ENCODE measurements at places on chromosomes 6 and 20. TPM values are rescaled to one million over a fixed set of nuclear protein-coding genes. Genes with fewer than 3 reads are reported as not detected.

The C20orf202 gene
- total RNA-seq: 0.83 TPM

The LY6G6D gene
- total RNA-seq: not detected

The C6orf141 gene
- total RNA-seq: 4.2 TPM

The OOEP gene
- not detected for total RNA-seq

The HLA-DQB1 gene
- 4.9 TPM for total RNA-seq

The PTCHD4 gene
- 3.1 TPM for total RNA-seq

The SLC22A16 gene
- total RNA-seq: not detected

The KCNG1 gene
- 0.88 TPM for total RNA-seq

The SDC4 gene
- total RNA-seq: 77.9 TPM

The TRIM10 gene
- 0.69 TPM for total RNA-seq

The PPP1R16B gene
- 7.6 TPM for total RNA-seq

DNA sequence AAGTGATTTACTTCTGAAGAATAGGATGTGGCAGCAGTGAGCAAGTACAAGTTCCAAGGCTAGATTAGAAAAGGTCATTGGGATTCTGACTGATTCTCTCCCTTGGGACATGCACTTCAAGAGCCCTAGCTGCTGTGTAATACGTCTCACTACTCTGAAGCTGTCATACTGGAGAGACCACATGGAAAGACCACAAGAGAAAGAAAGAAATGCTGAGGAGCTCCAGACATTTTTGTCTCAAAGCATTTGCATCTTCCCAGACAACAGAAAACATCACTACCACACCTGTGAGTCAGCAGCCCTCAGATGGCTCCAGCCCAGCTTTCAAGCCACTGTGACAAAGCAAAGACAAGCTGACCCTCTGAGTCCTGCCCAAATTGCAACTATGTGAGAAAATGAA is 20.7 kb downstream of the TENT5A start:
- DNase-seq: no peak
- H3K27me3 ChIP-seq: no peaks in the 10 kb centered on the region
- H3K4me3 ChIP-seq: no peak overlapping the region

DNA sequence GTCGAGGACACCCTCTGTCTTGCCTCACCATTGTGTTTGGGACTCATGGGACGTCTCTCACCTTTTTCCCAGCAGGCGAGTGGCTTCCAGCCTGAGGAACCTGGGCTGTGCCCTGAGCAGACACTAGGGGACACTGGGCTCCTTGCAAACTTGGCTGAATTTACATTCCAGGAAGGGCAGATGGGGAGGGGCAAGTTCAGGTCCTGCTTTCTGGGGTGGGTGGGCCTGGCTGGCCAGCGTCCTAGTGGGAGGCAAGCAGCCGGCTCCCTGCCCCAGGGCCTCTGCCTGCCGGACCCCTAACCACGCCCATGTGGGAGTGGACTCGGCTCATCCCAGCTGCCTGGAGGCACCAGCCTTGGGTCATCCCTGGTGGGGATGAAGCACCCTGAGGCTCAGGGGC is 48.2 kb upstream of the MLN start:
- DNase-seq: no peak
- H3K27ac ChIP-seq: no peak overlapping the region
- no peak overlapping the region for H3K4me3 ChIP-seq

DNA sequence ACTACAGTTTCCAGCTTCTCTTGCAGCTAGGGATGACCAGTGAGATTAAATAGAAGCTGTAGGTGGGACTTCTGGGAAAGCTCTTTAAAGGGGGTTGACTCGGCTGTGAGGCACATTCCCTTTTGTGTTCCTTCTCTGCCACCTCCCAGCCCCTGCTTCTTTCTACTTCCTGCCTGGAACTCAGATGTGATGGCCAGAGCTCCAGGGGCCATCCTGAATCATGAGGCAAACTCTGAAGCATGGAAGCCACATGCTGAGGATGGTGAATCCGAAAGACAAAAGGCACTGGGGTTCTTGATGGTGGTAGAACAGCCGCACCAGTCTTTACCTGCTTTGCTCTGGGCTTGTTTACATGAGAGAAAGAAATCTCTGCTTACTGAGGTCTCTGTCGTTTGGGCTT is 9.1 kb downstream of the CEBPB start:
- H3K4me1 ChIP-seq: no peaks in the 10 kb centered on the region
- no peak for DNase-seq
- no peak overlapping the region for H3K4me3 ChIP-seq
- no peaks in the 10 kb centered on the region for H3K36me3 ChIP-seq

DNA sequence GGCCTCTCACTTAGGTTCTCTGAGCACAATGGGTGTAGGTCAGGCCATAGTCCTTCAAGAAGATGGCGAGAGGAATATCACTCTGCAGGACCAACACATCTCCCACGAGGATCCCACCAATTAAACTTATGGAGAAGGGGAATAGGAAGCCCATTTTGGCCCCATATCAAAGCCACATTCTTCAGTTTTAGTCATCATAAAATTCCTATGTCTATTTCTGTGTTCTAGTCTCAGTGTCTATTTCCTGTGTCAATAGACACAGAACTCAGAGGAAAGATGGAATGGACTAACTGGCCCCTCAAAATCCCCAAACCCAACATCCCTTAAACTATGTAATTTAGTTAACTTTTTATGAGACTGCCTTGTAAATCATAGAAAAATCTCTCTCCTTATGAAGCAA is 216.8 kb downstream of the HACE1 start:
- DNase-seq: no peak
- no peaks in the 10 kb centered on the region for H3K4me1 ChIP-seq
- H3K36me3 ChIP-seq: no peaks in the 10 kb centered on the region
- no peak overlapping the region for H3K27ac ChIP-seq
- no peak overlapping the region for H3K4me3 ChIP-seq

GRCh38 chr6:6395581-6396197 is 75.2 kb upstream of the F13A1 start:
- no peak overlapping the region for H3K27ac ChIP-seq
- H3K36me3 ChIP-seq: no peaks in the 10 kb centered on the region
- H3K4me3 ChIP-seq: no peak overlapping the region

DNA sequence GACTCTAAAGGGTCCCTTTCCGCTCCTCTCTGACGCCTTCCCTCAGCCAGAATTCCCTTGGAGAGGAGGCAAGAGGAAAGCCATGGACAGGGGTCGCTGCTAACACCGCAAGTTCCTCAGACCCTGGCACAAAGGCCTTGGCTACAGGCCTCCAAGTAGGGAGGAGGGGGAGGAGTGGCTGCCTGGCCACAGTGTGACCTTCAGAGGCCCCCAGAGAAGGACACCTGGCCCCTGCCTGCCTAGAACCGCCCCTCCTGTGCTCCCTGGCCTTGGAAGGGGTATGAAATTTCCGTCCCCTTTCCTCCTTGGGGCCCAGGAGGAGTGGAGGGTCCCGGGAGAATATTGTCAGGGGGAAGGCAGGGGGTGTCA is 2.7 kb downstream of the VEGFA start:
- DNase-seq: no peak
- H3K4me3 ChIP-seq: peak overlapping the region; percentile 88
- H3K27me3 ChIP-seq: no peaks in the 10 kb centered on the region
- H3K36me3 ChIP-seq: no peaks in the 10 kb centered on the region
- peaks cover 5% of the 10 kb centered on the region for H3K4me1 ChIP-seq

- H3K36me3 ChIP-seq: no peaks in the 10 kb centered on the region
- no peaks in the 10 kb centered on the region for H3K27me3 ChIP-seq
- H3K4me1 ChIP-seq: no peaks in the 10 kb centered on the region
- H3K27ac ChIP-seq: no peak overlapping the region
- DNase-seq: no peak
- H3K4me3 ChIP-seq: no peak overlapping the region
Observed at GRCh38 chr6:78484198-78485064, 382.9 kb upstream of the IRAK1BP1 start.

DNA sequence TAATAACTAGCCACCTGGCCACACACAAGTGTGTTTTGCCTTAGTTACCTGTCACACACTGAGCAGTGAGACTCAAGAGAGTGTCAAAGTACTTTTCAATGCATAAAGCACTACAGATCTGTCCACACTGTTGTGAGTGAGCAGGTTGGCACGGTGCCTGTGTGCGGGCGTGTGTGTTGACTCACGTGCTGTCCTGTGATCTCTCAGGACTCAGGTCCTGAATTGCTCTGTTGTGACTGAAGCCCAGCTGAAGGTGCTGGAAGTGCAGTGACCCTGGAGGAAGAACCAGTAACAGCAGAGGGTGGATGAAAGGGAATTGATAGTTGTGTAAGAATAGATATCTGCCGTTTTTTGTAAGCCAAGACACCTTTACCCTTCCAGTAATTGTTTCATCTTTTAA is 18.3 kb downstream of the SLC16A10 start:
- no peaks in the 10 kb centered on the region for H3K36me3 ChIP-seq
- H3K4me3 ChIP-seq: no peak overlapping the region
- no peaks in the 10 kb centered on the region for H3K27me3 ChIP-seq
- DNase-seq: peak; percentile 32
- H3K4me1 ChIP-seq: no peaks in the 10 kb centered on the region
- H3K27ac ChIP-seq: no peak overlapping the region

GRCh38 chr20:54219751-54220426 is 12.0 kb downstream of the PFDN4 start:
- DNase-seq: no peak
- H3K36me3 ChIP-seq: no peaks in the 10 kb centered on the region
- no peaks in the 10 kb centered on the region for H3K4me1 ChIP-seq

DNA sequence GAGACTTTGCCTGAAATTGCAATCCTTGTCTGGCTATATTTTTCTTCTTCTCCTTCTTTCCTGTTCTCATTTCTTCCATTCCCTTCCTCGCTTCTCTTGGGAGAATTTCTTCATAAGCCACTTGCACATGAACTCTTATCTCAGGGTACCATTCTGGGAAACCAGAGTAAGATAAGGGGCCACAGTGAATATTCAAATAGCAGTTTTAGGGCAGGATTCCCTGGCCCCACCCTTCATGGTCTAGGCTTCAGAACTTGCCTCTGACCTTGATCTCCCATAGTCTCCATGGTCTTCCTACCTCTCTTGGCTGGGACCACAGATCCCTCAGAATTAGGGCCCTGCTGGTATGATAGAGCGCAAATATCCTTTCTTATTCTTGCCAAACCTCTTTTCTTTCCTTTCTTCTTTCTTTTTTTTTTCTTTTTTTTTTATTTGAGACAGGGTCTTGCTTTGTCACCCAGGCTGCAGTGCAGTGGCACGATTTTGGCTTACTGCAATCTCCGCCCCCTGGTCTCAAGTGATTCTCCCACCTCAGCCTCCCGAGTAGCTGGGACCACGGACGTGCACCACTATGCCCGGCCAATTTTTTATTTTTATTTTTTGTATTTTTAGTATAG is 123.0 kb upstream of the CITED2 start:
- no peaks in the 10 kb centered on the region for H3K4me1 ChIP-seq
- H3K36me3 ChIP-seq: no peaks in the 10 kb centered on the region
- no peak for DNase-seq
- H3K27ac ChIP-seq: no peak overlapping the region
- no peaks in the 10 kb centered on the region for H3K27me3 ChIP-seq
- H3K4me3 ChIP-seq: no peak overlapping the region

GRCh38 chr6:99080191-99080590 is 132.4 kb upstream of the FBXL4 start:
- H3K27ac ChIP-seq: no peak overlapping the region
- H3K4me3 ChIP-seq: no peak overlapping the region
- no peaks in the 10 kb centered on the region for H3K36me3 ChIP-seq
- DNase-seq: no peak
- H3K4me1 ChIP-seq: no peaks in the 10 kb centered on the region

GRCh38 chr20:10447028-10447427 is 11.9 kb downstream of the SLX4IP start:
- no peak overlapping the region for H3K27ac ChIP-seq
- no peak for DNase-seq
- no peaks in the 10 kb centered on the region for H3K36me3 ChIP-seq
- H3K4me3 ChIP-seq: no peak overlapping the region
- no peaks in the 10 kb centered on the region for H3K27me3 ChIP-seq

DNA sequence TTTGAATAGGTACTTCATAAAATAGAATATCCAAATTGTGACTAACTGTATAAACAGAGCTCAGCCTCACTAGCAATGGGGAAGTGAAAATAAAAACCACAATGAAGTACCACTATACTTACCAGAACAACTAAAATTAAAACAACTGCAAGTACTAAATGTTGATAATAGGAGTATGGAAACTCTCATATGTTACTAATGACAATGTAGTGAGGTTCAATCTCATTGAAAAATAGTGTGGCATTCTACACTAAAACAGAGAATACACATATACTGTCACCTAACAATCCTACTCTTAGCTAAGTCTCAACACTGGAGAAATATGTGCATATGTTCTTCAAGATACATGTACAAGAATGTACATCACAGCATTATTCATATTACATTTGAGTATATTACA is 132.0 kb upstream of the CARMIL1 start:
- no peaks in the 10 kb centered on the region for H3K36me3 ChIP-seq
- no peaks in the 10 kb centered on the region for H3K27me3 ChIP-seq
- no peaks in the 10 kb centered on the region for H3K4me1 ChIP-seq

GRCh38 chr6:28981431-28981832 is 23.7 kb downstream of the ZNF311 start:
- peak; percentile 77 for DNase-seq
- peak overlapping the region; percentile 66 for H3K4me3 ChIP-seq

- no peaks in the 10 kb centered on the region for H3K36me3 ChIP-seq
- no peaks in the 10 kb centered on the region for H3K27me3 ChIP-seq
- DNase-seq: peak; percentile 80
- H3K27ac ChIP-seq: peak within 1 kb of the TSS; percentile 80
Observed at GRCh38 chr6:39934131-39934757, at the start of gene MOCS1. TSS of gene MOCS1 (minus strand) at chr6:39934462. CDS start at chr6:39934417, 45 bp downstream.

Measured in uterus (tissue), 4 donors.